Stimulated activated naive CD4-positive, alpha-beta T cell treated with Interleukin-2 at 50 U/mL for 16 hours (primary cell): ENCODE measurements at places on chromosomes 12 and 14.

DNA sequence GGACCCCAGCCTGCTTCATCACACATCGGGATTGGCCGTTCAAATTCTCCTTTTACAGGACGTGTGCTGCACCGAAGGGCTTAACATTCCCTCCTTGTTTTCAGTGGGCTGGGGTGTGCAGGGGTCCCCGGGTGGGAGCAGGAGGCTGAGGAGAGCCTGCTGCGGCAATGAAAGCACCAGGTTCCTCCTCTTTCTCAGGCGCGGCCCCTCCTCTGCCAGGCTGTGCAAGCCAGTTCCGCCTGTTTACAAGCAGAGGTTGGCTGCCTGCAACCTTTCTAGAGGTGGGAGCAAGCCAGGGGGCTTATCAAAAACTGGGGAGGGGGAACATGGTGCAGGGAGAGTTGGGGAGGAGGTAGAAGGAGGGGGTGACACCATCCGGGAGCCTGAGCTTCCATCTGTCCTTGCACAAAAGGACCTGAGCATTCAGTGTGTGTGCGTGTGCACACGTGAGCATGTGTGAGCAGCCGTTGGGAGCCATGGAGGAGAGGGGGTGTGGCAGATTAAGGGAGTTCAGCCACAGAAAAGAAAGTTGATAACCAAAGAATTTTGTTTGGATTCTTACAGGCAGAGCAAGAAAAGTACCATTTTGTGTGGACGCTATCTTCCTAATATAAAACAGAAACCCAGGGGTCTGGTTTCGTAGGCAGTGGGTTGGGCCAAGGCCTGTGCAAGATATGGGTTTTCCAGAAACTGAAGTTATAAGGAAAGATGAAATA is 108.8 kb upstream of the RFLNA start:
- DNase-seq, result no peak

DNA sequence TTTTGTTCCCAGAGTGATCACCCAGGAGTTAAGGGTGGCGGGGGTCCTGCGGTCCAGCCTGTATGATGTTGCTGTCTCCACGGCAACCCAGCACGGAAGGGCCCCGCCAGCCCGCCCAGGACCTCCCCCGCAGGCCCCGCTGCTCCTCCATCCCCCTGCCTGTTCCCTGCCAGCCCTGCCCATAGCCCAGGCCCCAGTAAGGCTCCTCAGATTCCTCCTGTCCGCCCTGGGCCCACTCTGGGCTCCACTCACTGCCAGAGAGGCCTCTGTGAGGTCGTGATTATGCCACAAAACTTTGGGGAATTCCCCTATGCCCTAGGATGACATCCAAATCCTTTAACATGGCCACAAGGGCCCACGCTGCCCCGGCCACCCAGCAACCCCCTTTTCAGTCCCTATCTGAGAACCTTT is 20.8 kb downstream of the HSP90AA1 start:
- no peak for DNase-seq

DNA sequence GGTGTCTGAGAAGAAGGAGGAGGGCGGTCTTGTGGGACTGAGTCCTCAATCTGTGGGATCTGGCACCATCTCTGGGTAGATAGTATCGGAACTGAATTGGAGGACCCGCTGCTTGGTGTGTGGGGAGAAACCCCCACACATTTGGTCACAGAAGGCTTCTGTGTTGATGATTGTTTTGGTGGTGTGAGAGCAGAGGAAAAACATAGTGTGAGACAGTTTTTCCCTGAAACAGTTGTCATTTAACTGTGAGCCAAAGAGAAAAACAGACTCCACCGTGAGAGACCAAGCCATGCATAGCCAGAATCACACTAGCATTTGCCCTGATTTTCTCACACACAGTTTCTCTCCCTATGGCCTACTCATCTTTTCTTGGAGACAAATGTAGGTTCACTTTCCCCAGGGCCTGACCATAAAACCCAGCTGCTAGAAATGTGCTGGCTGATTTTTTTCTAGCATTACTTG is 91.4 kb upstream of the FLRT2 start:
- no peak for DNase-seq

DNA sequence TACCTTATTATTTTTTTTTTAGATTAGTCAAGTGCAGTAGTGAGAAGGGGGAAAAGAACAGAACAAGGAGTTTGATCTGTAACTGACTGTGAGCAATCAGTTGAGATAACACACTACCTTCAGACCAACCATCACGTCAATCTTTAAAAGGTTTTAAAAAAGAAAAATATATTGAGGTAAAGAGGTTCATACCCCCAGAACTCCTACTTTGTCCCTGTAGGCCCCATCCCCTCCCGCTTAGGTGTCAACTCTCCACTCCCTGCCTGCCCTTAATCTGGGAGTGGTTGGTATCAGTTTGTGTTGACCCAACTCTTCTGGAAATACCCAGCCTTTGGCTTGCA is 16.2 kb downstream of the MMP14 start:
- DNase-seq, result no peak

DNA sequence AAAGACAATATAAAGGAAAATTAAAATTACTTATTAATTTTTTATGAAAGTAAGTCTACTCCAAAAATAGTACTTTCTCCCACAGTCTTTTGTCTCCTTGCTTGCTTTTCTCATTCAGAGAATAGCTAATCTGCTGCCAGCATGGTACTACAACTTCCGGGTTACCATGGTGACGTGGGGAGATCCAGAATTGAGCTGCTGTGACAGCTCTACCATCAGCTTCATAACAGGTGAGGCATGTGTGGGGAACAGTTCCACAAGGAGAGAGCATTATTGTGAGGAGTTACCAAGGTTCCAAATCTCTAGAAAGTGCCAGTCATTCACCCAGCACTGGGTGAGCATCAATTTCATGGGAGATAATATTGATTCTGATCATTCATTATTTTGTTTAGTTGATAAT is 197.8 kb downstream of the PTPRO start:
- no peak for DNase-seq

DNA sequence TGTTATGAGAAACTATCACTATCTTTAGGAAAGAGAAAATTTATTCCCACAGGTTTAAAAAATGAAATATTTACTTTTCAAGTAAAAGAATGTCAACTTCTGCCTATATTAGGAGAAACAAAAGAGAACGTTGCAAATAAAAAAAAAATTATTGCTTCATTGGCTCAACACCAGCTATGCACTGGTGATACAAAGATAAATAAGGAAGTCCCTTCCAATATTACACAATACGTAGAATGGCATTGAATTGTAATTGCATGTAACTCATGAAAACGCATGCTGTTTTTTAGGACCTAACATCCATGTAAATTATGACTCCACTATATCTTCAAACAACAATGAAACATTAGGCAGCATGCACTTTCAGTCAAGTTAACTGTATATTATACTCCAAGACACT is 56.4 kb upstream of the RERGL start:
- no peak for DNase-seq

DNA sequence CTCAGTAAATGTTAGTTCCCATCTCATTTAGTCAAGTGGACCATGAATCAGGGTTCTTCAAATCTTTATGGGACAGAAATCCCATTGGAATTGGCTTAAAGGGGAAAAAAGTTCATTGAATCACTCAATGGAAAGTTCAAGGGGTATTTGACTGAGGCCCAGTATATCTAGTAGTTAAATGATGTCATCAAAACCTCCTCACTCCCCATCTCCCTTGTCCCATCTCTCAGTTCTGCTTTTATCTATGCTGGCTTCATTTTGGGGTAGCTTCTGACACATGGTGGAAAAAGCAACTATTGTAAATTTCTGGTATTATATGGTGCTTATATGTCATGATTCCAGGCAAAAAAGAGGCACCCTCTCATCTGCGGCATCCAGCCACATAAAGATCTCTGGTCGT is 51.9 kb downstream of the DAAM1 start:
- DNase-seq, result no peak

DNA sequence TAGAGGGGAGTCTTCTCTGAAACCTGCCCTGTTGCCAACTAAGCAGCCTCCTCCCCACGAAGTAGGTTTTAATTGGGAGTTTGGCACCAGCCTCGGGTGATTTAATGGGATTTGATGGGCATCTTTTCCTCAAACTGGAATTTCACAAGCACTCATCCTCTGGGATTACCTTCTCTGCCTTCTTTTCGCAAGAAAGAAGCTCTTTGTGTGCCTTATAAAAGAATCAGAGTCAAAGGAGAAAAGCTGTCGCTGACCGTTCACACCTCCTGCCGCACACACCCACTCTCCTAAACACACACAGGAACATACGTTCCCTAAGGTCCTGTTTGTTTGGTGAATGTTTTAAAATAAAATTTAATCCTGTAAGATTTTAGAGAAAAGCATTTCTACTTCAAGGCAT is 84.0 kb downstream of the PRMT8 start:
- DNase-seq, result no peak

- no peak for DNase-seq
These were observed 2.4 kb downstream of the AKT1 start for GRCh38 chr14:104792945-104793702.

GRCh38 chr12:123886931-123887582 is 85.6 kb downstream of the CCDC92 start:
- DNase-seq, result no peak

- DNase-seq, result no peak
These were observed 70.7 kb upstream of the PSMA6 start for GRCh38 chr14:35221462-35221861.

- no peak for DNase-seq
These were observed 201.2 kb downstream of the DPF3 start for GRCh38 chr14:72692696-72693095.

GRCh38 chr14:51453869-51454268 is 197.8 kb upstream of the FRMD6 start:
- no peak for DNase-seq

- DNase-seq, result no peak
These were observed 241.2 kb downstream of the RBM19 start for GRCh38 chr12:113724794-113725556.

- DNase-seq, result no peak
These were observed 20.6 kb downstream of the CNIH1 start for GRCh38 chr14:54420478-54421142.

GRCh38 chr14:74846168-74846567 is 29.8 kb downstream of the PROX2 start:
- DNase-seq, result no peak

GRCh38 chr12:107519906-107520859 is 165.4 kb upstream of the PWP1 start:
- DNase-seq, result no peak

GRCh38 chr12:123854918-123855317 is 92.8 kb downstream of the DNAH10 start:
- no peak for DNase-seq

- peak; percentile 55 for DNase-seq
These were observed 196.1 kb downstream of the ALG10 start for GRCh38 chr12:34218193-34219045.

- DNase-seq, result no peak
These were observed 2.7 kb downstream of the ANHX start for GRCh38 chr12:133233006-133233405.

DNA sequence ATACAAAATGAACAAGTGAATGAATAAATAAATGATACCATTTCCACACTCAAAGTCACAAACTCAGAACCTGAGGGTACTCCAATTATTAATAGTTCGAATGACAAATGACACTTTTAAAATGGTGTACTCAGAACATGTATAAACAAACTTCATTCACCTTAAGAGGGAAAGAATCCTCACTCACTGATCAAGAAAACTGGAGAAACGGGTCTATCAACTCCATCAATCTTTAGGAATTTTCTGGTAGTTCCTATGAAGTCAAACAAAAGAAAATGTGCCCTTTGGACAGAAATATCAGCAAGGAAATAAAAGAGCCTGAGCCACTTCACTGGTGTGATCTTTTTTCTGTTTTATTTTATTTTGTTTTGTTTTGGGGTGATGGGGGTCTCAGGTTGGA is 5.2 kb upstream of the NRDE2 start:
- no peak for DNase-seq

DNA sequence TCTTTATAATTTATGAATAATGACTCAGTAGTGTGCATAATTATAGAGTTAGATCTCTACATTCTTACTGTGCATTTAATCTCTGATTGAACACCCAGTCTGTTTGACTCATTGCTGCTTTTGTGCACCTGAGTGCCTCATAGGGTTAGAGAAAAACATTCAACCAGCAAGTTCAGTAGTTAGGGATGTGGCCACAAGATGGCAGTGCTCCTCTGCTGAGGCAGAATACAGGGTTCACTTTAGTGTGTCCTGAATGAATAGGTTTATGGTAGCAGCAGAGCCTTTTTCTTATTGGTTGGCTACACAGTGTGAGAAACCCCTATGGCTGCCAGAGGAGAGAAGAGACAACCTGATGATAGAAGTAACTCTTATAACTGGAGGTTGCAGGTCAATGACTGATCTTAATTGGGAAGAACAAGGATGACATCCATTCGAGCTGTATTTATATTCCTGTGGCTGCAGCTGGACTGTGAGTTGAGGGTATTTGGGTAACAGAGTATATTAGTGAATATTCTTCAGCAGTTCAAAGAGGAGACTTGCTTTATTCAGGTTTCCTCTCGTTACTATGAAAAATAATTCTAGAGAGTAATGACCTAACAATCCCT is 194.9 kb upstream of the OR4E1 start:
- peak; percentile 71 for DNase-seq

- no peak for DNase-seq
These were observed 64.5 kb downstream of the ANKRD9 start for GRCh38 chr14:102445066-102445465.

GRCh38 chr14:96031691-96032090 is 7.5 kb upstream of the C14orf132 start:
- no peak for DNase-seq

GRCh38 chr14:20415782-20416206 is 2.5 kb upstream of the TEP1 start:
- DNase-seq, result no peak

- DNase-seq, result no peak
These were observed 24.0 kb downstream of the PLD4 start for GRCh38 chr14:104948736-104949031.
